A549 treated with Hydrocortisone at 1 μM for 4 hours (cell line): ENCODE measurements at places on chromosomes 3 and 15. TPM values are rescaled to one million over a fixed set of nuclear protein-coding genes. Genes with fewer than 3 reads are reported as not detected.

Gene SKOR1
- total RNA-seq: 0.02 to 0.07 TPM (median 0.05 TPM) in 5 replicates

Gene CCDC39
- not detected in 5 replicates for total RNA-seq

Gene SLC2A2
- total RNA-seq: not detected in 5 replicates

Gene SERPINI1
- 1.9 to 3.3 TPM (median 2.8 TPM) in 5 replicates for total RNA-seq

Gene ARPC4
- 152 to 264 TPM (median 157 TPM) in 5 replicates for total RNA-seq

Gene MAGI1
- total RNA-seq: 3.1 to 4.6 TPM (median 4.0 TPM) in 5 replicates

Gene B3GNT5
- 20.8 to 30.7 TPM (median 25.9 TPM) in 5 replicates for total RNA-seq

Gene EXD1
- 0.06 to 0.22 TPM in 2 of 5 replicates, not detected in the others for total RNA-seq

Gene ZNF660
- not detected in 5 replicates for total RNA-seq

Gene UROC1
- total RNA-seq: not detected in 5 replicates

Gene CACNA2D2
- 0.48 to 0.61 TPM (median 0.59 TPM) in 5 replicates for total RNA-seq

Gene SUSD5
- total RNA-seq: 2.7 to 5.1 TPM (median 3.4 TPM) in 5 replicates

Gene MEX3B
- total RNA-seq: 3.2 to 4.5 TPM (median 4.2 TPM) in 5 replicates

Gene ISL2
- total RNA-seq: 2.9 to 4.3 TPM (median 3.8 TPM) in 5 replicates

Gene STRC
- 0.08 to 0.16 TPM (median 0.11 TPM) in 4 of 5 replicates, not detected in the other for total RNA-seq

Gene GOLGA6L4
- total RNA-seq: 0.84 to 1.9 TPM (median 1.2 TPM) in 5 replicates

Gene ZNF502
- total RNA-seq: 1.5 to 2.3 TPM (median 1.6 TPM) in 5 replicates

Gene CLRN1
- not detected in 5 replicates for total RNA-seq

Gene SCN11A
- not detected in 5 replicates for total RNA-seq

Gene EFHB
- total RNA-seq: 0.60 to 1.3 TPM (median 0.82 TPM) in 5 replicates

Gene LRRN1
- total RNA-seq: not detected in 5 replicates

Gene ZNF501
- total RNA-seq: not detected in 5 replicates

Gene LRRC49
- 3.8 to 5.3 TPM (median 5.0 TPM) in 5 replicates for total RNA-seq

Gene HYAL3
- total RNA-seq: 7.6 to 9.9 TPM (median 8.9 TPM) in 5 replicates

Gene SPATA12
- 0.30 to 0.38 TPM (median 0.37 TPM) in 5 replicates for total RNA-seq

Gene SI
- total RNA-seq: not detected in 5 replicates

Gene CKMT1B
- total RNA-seq: 1.9 to 6.3 TPM (median 3.7 TPM) in 5 replicates

Gene CHRNA5
- total RNA-seq: 29.7 to 34.6 TPM (median 32.5 TPM) in 5 replicates

Gene RARB
- 5.6 to 13.6 TPM (median 9.5 TPM) in 5 replicates for total RNA-seq

Gene UBL7
- 39.9 to 42.7 TPM (median 41.8 TPM) in 5 replicates for total RNA-seq

Gene FNDC3B
- total RNA-seq: 22.7 to 35.0 TPM (median 32.1 TPM) in 5 replicates

Gene NR2E3
- 0.14 to 0.31 TPM (median 0.22 TPM) in 5 replicates for total RNA-seq

Gene KIAA1143
- total RNA-seq: 10.6 to 18.3 TPM (median 15.3 TPM) in 5 replicates

Gene CNBP
- total RNA-seq: 341 to 385 TPM (median 346 TPM) in 5 replicates

Gene TOPAZ1
- total RNA-seq: not detected in 5 replicates

Gene ZNF80
- total RNA-seq: not detected in 5 replicates

Gene PPP1R14D
- 0.17 to 0.32 TPM in 2 of 5 replicates, not detected in the others for total RNA-seq

Gene SKIL
- 17.5 to 41.2 TPM (median 24.6 TPM) in 5 replicates for total RNA-seq

Gene SQOR
- total RNA-seq: 78.3 to 82.0 TPM (median 78.9 TPM) in 5 replicates

Gene ERICH6
- 0.07 TPM in 1 of 5 replicates, not detected in the others for total RNA-seq

Gene ALPK3
- total RNA-seq: 0.08 to 0.10 TPM (median 0.09 TPM) in 5 replicates

Gene CPLX3
- total RNA-seq: 0.05 to 0.06 TPM in 2 of 5 replicates, not detected in the others

Gene GYG1
- 33.1 to 45.4 TPM (median 34.7 TPM) in 5 replicates for total RNA-seq

Gene MGLL
- total RNA-seq: 65.1 to 82.5 TPM (median 70.1 TPM) in 5 replicates

Gene ADAMTSL3
- total RNA-seq: 0.22 to 0.70 TPM (median 0.32 TPM) in 5 replicates

Gene RTP3
- not detected in 5 replicates for total RNA-seq

Gene ATOSA
- 7.9 to 10.0 TPM (median 9.2 TPM) in 5 replicates for total RNA-seq

Gene SPTBN5
- 0.08 to 0.23 TPM (median 0.17 TPM) in 5 replicates for total RNA-seq

Gene GOLGA8G
- not detected in 5 replicates for total RNA-seq

Gene RTP4
- not detected in 5 replicates for total RNA-seq

Gene FBN1
- total RNA-seq: 5.6 to 8.7 TPM (median 6.7 TPM) in 5 replicates

Gene RTP1
- not detected in 5 replicates for total RNA-seq

Gene UPK1B
- 9.6 to 14.3 TPM (median 11.9 TPM) in 5 replicates for total RNA-seq

Gene SPATA16
- total RNA-seq: not detected in 5 replicates
